ENCODE measurements at places on chromosomes 4 and X. TPM values are rescaled to one million over a fixed set of nuclear protein-coding genes. Genes with fewer than 3 reads are reported as not detected.

HERC5 gene
- 0.13 TPM for total RNA-seq

HPF1 gene
- total RNA-seq = 9.9 TPM

SOWAHB gene
- total RNA-seq = 21.1 TPM

RASSF6 gene
- total RNA-seq = 7.4 TPM

UGT2B17 gene
- total RNA-seq = not detected

SHROOM2 gene
- 2.4 TPM for total RNA-seq

TEX11 gene
- not detected for total RNA-seq

ANKRD37 gene
- 8.4 TPM for total RNA-seq

PDCL2 gene
- not detected for total RNA-seq

UGT8 gene
- total RNA-seq = under 0.01 TPM

CSAG1 gene
- total RNA-seq = not detected

PABPC5 gene
- not detected for total RNA-seq

FGFR3 gene
- total RNA-seq = 29.0 TPM

CDK16 gene
- 54.8 TPM for total RNA-seq

Measured in bronchial epithelial cell (primary cell).